ENCODE measurements at places on chromosomes 6 and 20.

- DNase-seq = no peak
Observed at GRCh38 chr6:81820422-81820821, 67.9 kb upstream of the TENT5A start.

DNA sequence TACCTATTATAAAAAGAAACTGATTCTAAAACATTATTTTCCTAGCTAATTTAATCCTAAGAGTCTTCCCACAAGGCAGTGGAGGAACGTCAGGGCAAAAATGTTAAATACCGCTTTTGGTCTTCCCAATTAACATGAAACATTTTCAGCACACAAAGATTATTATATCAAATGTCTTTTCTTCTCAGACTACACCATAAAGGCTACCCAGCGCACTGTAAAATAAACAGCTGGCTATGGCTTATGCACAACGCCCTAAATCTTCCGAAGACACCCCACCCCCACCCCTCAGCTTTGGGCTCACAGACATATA is 1.0 kb downstream of the NUDT3 start:
- no peak for DNase-seq

GRCh38 chr6:13846841-13847240 is 32.5 kb upstream of the MCUR1 start:
- DNase-seq = no peak

DNA sequence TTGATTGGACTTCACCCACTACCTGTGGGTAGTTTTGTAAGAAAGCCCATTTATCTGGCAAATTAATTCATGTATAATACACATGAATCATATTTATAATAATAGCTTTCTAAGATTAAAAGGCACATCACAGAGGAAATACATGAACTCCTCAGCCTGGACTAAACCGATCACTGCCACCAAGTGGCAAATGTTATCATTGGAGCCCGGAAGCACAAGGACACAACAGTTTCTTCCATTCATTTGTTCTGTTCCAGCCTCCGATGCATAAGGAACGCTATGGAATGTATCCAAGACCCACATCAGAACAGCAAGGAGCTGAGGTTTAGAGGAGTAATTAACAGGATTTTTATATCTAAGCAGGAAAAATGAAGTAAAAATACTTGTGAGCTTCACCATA is 13.9 kb upstream of the IPCEF1 start:
- no peak for DNase-seq

GRCh38 chr6:131231103-131231502 is 95.8 kb downstream of the AKAP7 start:
- no peak for DNase-seq

DNA sequence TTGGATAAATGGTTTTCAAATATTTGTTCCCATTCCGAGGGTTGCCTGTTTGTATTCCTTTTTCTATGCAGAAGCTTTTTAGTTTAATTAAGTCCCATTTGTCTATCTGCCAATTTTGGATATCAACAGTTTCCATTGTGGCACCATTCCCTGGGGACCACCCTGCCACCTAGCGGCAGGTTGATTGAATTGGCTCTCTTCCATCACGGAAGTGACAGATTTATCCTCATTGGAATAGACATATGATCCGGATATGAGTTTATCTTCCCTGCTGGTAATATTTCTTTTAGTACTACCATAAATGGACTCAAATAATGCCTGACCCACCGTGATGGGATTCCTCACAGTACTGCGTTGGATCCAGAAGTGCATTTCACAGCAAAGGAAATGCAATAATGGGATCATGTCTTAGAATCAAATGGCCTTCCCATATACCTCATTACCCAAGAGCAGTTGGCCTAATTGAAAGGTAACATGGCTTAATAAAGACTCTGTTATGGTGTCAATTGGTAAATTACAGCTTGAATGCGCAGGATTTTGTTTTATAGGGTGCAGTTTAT is 327.0 kb downstream of the BMP2 start:
- no peak for DNase-seq

DNA sequence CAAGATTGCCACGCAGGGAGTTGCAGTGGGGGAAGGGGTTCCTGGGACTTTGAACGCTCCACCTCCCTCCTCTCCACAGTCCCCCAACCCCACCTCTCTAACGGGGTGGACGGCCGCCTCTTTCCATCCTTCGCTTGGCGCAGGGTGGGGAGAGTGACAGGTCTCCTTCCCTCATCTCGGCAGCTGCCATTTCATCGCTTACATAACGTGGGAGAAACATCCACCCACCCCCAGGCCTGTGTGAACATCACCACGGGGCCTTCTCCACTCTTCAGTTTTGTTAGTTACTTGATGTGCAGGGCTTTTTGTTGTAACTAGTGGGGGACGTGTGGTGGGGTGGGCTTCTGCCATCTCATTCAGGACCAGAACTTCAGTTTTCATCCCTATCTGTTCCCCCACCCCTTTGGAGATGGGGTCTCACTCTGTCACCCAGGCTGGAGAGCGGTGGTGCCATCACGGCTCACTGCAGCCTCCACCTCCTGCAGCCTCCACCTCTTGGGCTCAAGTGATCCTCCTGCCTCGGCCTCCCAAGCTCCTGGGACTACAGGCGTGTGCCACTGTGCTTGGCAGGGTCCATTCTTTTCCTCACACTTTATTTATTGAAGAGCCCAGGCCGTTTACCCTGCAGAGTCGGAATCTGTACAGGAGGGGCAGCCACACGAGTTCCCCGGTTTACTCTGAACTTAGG is 17.7 kb downstream of the RTEL1 start:
- DNase-seq = no peak

DNA sequence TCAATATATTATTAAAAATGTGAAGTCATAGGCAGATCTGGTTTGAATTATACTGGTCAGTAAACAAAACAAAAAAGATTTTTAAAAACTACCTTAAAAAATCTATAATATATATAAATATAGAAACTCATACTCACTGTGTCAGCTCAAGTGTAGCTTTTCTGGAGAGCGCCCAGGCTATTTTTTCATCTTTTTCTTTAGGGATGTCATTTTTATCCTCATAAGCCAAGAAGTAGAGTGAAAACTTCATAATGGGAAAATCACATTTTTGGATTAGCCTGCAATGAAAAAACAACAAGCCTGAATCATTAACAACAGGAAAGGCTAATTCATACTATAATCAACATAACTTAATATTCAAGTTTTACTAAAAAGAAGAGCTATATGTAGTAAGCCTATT is 18.7 kb downstream of the GLO1 start:
- DNase-seq = no peak

GRCh38 chr6:147695819-147696218 is 187.3 kb downstream of the SAMD5 start:
- DNase-seq = no peak

- no peak for DNase-seq
Observed at GRCh38 chr6:135135835-135136234, 45.3 kb upstream of the MYB start.

GRCh38 chr6:157403686-157404051 is 22.7 kb downstream of the ZDHHC14 start:
- DNase-seq = no peak

DNA sequence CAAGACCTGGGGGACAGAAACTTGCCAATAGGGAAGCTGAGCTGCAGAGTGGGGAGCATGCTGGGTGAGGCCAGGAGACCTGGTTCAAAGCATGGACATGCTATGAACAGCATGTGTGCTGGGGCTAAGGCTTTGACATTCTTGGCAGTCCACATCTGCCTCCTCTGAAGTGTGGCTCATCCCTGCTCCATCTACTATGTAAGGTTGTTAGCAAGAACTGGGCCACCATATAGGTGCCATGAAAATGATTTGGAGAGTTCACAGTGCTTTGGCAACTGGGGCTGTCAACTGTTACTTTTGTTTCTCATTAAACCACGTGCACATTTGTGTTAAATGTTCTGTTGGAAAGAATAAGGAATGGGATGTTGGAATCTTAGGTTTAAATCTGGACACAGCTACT is 311.1 kb downstream of the CDC5L start:
- DNase-seq = no peak

- no peak for DNase-seq
Observed at GRCh38 chr6:119653329-119653728, 303.8 kb upstream of the MAN1A1 start.

GRCh38 chr6:140957386-140957785 is 1175.3 kb upstream of the GJE1 start:
- DNase-seq = no peak

- no peak for DNase-seq
Observed at GRCh38 chr6:108074057-108074358, 533 bp downstream of the OSTM1 start.

- DNase-seq = no peak
Observed at GRCh38 chr6:157328108-157328692, 4.9 kb upstream of the TMEM242 start.

GRCh38 chr20:58898629-58899408 is 46.3 kb downstream of the GNAS start:
- no peak for DNase-seq

GRCh38 chr6:169934699-169935347 is 183.4 kb downstream of the ERMARD start:
- DNase-seq = no peak

DNA sequence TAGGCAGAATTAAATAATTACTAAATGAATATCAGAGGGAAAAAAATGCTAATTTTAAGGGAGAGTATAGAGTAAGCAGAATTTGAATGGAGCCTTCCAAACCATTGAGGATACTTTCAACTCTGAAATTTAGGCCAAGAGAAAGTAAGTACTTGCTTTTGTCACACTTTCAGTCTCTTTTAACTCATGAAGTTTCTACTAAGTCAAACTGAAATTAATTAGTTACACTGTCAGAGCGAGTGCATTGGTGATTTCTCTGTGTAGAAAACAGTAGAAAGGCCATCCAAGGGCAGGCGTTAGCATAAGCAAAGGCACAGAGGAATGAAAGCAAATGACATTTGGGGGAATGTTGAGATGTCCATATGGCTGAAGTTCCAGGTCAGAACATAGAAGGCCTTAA is 92.9 kb downstream of the PLEKHG1 start:
- DNase-seq = no peak

DNA sequence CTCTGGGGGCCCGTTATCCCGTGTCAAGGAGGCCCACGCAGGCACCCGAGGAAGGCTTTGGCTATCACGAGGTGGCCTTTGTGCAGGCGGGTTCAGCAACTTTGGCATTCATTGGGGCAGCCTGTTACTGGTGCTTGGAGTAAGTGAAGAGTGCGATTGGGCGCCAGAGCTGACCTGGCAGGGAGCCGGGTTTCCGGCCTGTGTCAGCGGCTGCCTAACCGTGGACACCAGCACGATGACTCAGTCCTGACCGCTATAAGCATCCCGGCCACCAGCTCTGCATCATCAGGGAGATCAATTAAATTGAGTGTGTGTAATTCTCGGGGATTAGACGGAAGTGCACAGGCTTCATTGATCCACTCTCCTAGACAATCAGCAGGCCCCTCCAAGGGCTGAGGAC is 45.9 kb downstream of the CDH4 start:
- no peak for DNase-seq

GRCh38 chr20:51767867-51768758 is at the start of gene ATP9A:
Gene ATP9A, minus strand, starts transcription at chr20:51768390. Its CDS starts 21 bp downstream, at chr20:51768369.
- DNase-seq = no peak

- no peak for DNase-seq
Observed at GRCh38 chr6:41258196-41258493, 28.3 kb downstream of the TREM1 start.

DNA sequence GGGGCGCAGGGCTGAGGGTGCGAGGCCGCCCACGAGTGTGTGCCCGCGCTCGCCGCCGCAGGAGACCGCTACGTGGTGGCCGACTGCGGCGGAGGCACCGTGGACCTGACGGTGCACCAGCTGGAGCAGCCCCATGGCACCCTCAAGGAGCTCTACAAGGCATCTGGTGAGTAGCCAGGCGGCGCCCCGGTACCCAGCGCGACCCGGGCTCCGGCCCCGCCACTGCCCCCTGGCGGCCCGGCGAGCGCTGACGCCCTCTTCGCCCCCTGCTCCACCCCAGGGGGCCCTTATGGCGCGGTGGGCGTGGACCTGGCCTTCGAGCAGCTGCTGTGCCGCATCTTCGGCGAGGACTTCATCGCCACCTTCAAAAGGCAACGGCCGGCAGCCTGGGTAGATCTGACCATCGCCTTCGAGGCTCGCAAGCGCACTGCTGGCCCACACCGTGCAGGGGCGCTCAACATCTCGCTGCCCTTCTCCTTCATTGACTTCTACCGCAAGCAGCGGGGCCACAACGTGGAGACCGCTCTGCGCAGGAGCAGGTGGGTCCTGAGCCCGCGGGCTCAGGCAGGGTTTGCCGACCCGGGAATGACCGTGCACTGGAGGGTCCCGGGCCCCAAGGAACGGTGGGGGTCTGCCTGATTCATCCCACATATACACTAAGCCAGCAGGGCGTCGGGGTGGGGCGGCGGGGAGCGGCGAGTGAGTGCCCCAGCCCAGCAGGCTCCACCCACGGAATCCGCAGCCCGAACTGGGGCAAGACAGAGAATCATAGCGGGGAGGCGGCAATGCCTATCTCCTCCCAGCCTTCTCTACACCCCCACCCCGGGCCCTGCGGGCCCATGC is 17.4 kb downstream of the HSPA12B start:
- peak; percentile 71 for DNase-seq

- DNase-seq = no peak
Observed at GRCh38 chr6:36730424-36731380, 33.1 kb downstream of the RAB44 start.

DNA sequence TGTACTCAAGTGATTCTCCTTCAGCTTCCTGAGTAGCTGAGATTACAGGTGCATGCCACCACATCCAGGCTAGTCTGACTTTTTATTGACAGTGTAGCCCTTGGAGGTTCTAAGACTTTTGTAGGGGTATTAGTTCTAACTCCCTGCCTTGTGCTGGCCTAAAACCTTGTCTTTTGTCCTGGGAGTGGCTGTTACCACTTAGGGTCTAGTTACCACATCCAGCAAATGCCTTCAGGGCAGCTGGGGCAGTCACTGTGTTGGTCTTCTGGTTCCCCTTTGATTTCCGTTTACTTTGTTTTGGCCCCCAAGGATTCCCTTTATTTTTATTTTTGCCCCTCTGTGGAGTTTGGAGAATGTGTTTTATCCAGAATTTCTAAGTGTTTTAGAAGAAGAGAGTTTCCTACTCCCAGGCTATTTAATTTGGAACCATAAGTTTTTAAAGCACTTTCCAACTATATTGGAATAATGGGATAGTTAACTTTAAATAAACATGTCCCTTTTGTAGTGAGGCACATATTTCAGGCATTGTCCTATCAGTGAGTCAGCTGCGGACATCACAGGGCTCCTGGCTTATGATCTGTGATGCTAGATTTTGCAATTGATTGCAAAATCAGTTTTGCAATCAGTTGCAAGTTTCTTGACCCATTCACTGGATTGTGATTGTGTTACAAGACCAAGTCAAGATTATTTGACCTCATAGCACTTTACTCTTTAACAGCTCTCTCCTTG is 25.0 kb downstream of the IL22RA2 start:
- DNase-seq = no peak

- no peak for DNase-seq
Observed at GRCh38 chr20:4136078-4136966, 121.0 kb upstream of the RNF24 start.

GRCh38 chr20:36501367-36502006 is 39.8 kb upstream of the MYL9 start:
- DNase-seq = no peak
